Foreskin keratinocyte (primary cell): ENCODE measurements at places on chromosomes 5 and 9. TPM values are rescaled to one million over a fixed set of nuclear protein-coding genes. Genes with fewer than 3 reads are reported as not detected.
A peak's percentile ranks its signal among the peaks of the same experiment; 100 is the strongest.

TAS2R1 gene
- not detected in 2 replicates for polyA plus RNA-seq

ZNF879 gene
- polyA plus RNA-seq = 0.97 and 1.4 TPM in 2 replicates

DNA sequence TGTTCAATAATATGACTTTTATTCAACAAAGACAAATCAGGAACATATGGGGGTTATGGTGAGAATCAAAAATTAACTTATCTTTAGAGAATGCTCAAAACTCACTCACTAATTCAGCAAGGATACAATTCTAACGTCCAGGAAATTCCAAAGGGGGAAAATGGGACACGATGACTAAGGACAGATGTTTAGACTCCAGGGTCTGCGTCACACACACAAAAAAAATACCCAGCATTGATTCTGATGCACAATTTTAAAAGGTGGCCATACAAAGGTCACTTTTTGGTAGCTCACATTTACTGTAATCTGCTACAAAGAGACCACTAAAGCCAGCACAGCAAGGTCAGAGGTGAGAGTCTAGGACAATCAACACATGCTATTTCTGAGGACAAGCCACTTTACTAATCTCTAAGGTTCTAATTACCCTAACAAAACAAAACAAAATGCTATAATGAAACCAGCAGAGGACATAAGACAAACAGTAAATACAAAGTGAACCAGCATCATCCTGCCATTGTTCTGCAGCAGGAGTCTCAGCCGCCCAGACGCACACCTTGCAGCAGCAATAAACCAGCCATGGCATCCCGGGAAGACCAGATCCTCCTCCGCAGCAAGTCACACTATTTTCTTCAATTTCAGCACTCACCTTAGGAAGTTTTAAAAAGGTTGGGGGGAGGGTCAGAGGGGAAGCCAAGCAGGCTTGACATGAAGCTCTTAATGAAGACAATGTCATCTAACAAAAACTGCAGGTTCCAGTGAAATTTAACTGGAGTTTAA, 57.8 kb downstream of the TTC39B start:
- no peak for DNase-seq

DNA sequence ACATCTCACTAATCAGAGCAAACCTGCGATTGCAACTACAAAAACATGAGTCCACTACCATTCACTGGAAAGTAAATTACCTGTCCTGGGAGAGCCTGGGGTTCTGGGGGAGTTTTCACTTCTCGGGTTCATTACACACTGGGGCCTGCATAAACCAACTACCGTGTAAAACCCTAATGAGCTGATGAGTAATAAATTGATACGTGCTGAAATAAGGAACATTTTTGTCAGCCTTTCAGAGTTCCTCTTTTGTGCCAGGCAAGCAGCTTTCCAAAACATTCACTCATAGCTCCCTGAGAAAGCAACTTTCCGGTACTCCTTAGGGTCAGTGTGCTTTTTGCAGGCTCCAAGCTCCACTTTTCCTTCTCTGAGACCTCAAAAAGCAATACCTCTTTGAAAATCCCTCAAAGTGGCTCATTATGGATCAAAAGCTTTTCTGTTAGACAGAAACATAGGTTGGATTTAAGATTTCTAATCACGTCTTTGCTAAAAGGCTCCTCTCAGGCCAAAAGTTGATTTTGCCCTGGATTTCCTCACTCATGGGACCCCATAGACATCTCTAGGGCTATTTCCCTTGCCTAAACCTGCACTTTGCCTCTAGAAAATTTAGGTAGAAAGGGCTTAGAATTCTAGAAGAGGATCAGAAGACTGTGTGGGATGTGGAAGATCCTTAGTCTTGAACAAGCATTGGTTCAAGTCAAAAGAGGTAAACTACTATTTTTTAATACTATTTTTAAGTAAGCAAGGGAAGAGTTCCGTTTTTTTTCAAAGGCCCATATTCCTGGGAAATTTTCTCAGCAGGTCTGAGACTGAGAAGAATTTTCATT, 74.8 kb downstream of the ST8SIA4 start:
- no peak for DNase-seq

SPATA31A3 gene
- not detected in 2 replicates for polyA plus RNA-seq

C9orf72 gene
- 1.8 and 2.4 TPM in 2 replicates for polyA plus RNA-seq

- no peak for DNase-seq
Observed at GRCh38 chr5:31156631-31157160, 36.8 kb upstream of the CDH6 start.

DNA sequence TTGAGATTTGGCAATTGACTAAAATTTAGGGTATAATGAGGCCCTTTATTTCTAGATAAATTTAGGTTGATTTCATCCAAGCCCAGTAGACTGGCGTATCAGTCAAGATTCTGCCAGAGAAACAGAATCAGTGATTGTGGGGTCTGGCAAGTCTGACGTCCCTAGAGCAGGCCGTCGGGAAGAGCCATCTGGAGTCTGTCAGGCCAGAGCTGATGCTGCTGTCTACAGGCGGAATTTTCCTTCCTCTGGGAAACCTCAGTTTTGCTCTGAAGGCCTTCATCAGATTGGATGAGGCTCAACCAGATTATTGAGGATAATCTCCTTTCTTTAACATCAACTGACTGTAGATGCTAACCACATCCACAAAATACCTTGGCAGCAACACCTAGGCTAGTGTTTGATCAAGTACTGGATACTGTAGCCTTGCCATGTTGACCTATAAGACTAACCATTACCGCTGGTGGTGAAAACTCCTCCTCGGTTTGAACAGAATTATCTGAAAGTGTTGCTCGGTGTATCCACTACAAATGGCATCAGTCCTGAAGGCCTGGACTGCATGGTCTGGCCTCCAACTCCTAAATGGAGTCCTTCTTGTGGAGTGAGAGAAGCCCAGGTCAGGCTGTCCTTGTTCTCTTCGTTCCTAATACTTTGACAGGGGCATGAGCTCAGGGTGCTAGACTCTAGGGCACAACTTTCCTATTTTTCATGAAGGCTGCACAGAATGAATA, 83.2 kb upstream of the ANKH start:
- DNase-seq = no peak

DNA sequence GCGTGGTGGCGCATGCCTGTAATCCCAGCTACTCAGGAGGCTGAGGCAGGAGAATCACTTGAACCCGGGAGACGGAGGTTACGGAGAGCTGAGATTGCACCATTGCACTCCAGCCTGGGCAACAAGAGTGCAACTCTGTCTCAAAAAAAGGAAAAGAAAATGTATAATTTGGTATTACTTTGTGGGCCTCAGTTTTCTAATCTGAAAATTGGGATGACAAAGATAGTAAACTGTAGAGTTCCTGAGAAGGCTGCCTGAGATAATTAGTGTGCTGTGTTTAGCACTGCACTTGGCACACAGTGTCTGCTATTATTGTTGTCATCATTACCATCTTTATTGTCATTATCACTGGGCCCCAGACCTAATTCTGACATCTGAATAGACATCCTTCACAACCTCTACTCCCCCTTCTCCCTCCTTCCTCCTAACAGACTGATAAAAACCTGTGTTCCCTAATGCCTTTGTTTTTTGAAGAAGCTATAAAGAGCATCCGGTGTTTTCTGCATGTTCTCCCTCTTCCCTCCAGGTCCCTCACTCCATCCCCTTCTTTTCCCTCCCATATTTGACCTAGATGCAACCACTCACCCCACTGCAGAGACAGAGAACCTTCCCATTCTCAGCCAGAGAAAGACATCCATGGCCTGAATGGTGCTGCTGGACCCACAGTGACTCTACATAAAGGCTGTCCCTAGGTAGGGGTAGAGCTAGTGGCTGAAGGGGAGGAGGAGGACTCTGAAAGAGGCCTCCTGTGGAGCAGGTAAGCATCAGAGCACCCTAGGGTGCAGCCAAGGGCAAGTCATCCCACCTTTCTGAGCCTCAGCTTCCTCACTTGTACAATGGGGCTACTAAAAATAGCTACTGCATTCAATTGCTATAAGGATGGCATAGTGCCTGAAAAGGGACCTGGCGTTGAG, 15.7 kb upstream of the CYSTM1 start:
- DNase-seq = no peak

DNA sequence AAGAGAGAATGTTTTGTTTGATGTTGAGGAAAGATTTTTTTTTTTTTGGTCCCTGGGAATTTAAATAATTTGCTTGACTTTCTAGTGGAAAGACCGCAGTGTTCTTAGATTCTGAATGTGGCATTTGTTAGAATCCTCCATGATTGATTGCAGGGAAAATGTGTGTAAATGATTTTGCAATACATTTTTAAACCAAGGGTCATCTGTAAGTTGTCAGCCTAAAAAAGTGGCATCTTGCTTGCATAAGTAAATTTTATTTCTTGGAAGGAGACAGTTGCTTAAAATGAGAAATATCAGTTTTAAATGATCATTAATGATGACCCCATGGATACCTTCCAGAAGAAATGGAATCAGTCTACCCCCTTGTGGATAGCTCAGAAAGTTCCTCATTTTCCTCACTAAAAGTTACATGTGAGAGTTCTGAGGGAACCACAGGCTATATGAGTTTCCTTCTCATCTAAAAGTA, 105.1 kb upstream of the SLC25A48 start:
- peak; percentile 43 for DNase-seq

DNA sequence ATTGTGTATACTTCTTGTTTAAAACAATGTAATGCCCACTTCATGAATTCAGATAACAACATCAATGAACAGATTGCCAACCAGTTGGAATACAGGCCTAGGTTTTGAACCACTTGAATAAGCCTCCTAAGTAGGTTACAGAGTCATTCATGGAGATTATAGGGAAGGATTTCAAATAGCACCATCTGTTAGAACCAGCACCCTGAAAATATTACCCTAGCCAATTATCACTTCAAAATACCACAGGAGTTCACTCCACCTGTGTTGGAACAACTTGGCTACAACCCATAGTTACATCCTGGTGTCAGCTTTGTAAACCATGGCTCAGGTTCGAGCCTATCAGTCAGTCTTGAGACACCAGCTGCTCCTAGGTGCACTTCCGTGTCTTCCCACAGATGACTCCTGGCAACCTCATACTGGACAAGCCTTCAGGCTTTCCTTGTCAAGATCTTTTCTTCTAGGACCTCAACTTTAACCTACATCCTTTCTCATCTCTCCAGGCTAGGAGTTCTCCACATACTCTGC, 350.0 kb downstream of the DEPDC1B start:
- DNase-seq = no peak

- no peak for DNase-seq
Observed at GRCh38 chr5:7395947-7396712, at the start of gene ADCY2. Gene ADCY2 (plus strand): TSS chr5:7396138. CDS start chr5:7396297, 159 bp downstream.

DNA sequence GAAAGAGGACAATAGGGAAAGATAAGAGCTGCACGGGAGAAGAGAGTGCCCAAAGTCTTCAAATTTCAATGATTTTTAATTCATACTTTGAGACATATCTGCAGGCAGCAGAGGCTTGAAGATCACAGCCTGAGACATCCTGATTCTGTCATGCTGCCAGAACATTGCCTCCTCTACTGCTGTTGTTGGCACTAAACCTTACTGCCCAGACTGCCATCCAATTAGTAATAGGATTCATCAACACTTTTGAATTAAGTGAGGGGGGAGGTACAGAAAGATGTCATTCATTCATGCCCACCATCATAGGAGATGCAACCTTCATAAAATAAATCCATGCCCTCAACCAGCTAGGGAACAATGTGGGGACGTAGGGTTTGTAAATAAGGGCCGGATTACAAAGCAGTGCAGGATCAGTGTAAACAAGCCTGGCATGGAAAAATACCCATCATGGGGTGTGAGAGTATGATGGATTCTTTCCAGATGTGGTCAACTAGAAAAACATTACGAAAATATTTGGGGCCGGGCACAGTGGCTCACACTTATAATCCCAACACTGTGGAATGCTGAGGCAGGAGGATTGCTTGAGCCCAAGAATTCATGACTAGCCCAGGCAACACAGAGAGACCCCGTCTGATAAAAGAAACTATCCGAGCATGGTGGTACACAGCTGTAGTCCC, 122.1 kb upstream of the DAPK1 start:
- peak; percentile 83 for DNase-seq

DNA sequence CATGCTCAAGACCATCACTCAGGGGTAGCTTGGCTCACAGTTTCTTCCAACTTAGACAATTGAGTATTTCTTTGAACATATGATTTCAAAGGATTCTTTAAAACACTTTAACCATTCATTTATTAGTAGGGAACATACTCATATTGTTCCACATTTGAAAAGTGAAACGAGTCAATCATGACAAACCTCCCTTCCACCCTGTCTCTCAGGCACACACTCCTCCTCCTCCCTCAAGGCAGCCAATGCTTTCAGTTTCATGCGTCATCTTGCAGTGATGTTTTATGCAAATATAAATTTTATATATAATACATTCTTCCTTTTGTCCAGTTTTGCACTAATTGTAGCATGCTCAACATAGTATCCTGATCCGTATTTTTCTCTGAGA, 126.0 kb upstream of the BOD1 start:
- no peak for DNase-seq

IPO11 gene
- polyA plus RNA-seq = 17.9 and 22.7 TPM in 2 replicates

TERT gene
- polyA plus RNA-seq = not detected in 2 replicates

GRCh38 chr5:171573451-171574225, 154.2 kb downstream of the FGF18 start:
- DNase-seq = no peak

GRCh38 chr5:1002836-1003235, 5.8 kb upstream of the NKD2 start:
- DNase-seq = no peak

DNA sequence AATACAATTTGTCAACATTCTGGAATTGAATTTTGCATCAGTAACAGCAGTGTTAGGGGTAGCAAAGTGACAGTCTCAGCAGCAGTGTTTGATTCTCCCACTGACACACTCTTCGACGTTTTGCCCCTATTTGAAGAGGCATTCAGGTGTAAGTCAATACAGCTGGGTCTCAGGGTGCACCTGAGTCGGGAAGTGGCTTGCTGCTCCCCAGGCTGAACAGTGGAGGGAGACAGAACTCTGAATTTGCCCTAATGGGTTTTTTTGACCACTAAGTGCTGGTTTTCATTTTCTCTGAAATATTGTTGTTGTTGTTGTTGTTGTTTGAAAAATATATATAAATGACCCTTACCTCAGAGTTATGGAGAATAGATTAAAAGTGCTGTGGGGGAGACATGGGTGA, 223.2 kb downstream of the TLR4 start:
- DNase-seq = no peak

WNK2 gene
- 0.10 TPM in 1 of 2 replicates, not detected in the other for polyA plus RNA-seq

ZNF354C gene
- polyA plus RNA-seq = 1.3 and 1.4 TPM in 2 replicates

- DNase-seq = no peak
Observed at GRCh38 chr9:83007521-83008300, 55.2 kb downstream of the RASEF start.

- no peak for DNase-seq
Observed at GRCh38 chr5:30997681-30998080, 195.8 kb upstream of the CDH6 start.
